ENCODE measurements at places on chromosomes 5 and 9. TPM values are rescaled to one million over a fixed set of nuclear protein-coding genes. Genes with fewer than 3 reads are reported as not detected.

The ADAMTS6 gene
- 1.7 TPM for total RNA-seq

The OCLN gene
- total RNA-seq, result 76.3 TPM

GRCh38 chr5:71569748-71570509, 17.2 kb upstream of the MCCC2 start:
- DNase-seq, result no peak

DNA sequence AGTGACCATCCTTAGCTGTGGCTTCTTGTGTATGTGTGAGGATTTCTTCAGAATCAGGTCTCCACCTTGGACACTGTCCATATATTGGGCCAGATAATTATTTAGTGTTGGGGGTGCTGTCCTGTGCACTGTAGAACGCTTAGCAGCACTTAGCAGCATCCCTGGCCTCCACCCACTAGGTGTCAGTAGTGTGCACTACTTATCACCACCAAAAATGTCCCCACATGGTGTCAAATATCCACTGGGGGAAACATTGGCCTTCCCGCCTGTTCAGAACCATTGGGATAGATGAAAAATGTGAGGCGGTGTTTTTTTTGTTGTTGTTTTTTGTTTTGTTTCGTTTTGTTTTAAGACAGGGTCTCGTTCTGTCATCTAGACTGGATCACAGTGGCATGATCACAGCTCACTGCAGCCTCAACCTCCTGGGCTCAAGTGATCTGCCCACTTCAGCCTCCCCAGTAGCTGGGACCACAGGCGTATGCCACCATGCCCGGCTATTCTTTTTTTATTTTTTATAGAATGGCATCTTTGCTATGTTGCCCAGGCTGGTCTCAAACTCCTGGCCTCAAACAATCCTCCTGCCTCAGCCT, 67.7 kb downstream of the TENT4A start:
- no peak for DNase-seq

- no peak for DNase-seq
These were observed 455.1 kb downstream of the EFNA5 start for GRCh38 chr5:107215611-107216010.

- DNase-seq, result peak; percentile 58
These were observed 28.0 kb upstream of the MAP1B start for GRCh38 chr5:72079288-72079687.

- no peak for DNase-seq
These were observed 15.0 kb downstream of the FBXO38 start for GRCh38 chr5:148398698-148399121.

The SOX30 gene
- total RNA-seq, result not detected

The MELK gene
- total RNA-seq, result 53.1 TPM

GRCh38 chr9:122785269-122785668, 3.5 kb upstream of the OR5C1 start:
- DNase-seq, result no peak

DNA sequence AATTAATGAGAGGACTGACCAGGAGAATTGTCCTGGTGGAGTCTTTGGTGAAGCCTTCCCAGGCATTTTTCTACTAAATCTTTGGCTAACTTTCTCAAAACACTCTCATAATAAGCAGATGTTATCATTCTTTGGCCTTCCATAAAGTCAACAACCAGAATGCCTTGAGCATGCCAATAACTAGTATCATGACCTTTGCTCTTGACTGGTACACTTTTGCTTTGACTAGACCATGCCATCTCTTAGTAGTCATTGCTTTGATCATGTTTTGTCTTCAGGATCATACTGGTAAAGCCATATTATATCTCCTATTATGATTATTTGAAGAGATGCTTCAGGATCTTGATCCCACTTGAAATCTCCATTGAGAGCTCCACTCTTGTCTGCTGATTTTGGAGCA, 506.9 kb downstream of the ELAVL2 start:
- no peak for DNase-seq

DNA sequence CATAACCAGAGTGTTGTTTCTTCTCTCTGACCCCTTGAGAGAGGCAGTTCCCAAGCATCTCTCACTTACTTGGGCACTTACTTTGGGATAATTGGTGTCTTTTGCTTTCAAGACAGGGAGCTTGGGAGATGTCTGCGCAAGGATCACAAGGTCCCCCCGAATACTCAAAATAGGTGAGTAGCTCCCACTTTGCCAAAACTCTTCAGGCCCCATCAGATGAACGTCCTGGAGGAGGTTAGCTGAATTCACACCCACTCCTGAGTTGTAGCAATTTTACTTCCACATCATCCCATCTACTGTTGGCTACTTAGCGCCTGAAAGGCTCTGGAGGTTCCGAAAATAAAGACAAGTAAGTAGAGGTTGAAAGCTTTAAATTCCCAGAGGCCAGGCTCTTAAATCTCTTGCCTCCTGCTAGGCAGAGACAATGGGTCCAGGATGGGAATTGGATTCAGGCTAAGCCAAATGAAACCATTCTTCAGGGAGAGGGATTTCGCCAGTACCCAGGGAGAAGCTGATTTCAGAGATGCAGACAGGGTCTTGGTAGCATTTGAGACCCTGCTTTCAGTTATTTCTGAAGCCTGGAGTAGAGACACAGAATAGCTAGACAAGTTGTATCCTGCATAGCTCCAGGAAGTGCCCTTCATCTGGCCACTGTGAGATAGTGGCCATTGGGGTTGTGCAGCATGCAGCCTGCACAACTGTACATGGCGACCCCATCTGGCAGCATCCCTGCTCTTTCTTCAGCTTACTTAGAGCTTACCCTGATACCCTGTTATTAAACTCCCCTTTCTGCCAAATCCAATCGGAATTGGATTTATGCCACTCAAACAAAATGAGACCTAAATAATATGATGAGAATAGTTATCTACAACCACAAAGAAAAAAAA, 60.1 kb downstream of the BOD1 start:
- DNase-seq, result no peak

DNA sequence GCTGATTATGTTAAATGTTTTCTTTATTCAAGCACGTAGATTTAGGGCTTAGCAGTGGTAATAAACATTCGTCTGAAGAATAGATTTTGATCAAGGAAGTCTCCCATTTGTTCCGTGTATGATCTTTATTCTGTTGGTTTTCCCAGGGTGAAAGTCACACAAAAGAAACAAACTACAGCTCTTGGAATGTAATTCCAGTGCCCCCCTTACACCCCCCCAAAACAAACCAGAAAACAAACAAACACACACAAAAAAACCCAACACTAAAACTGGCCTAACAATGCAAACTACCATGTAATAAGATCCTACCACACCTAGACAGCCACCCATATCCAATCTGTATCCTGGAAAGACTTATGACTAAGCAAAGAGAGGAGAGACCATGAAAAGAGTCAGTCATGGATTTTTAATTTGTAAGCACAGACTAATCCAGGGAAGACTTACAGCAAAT, 196.2 kb upstream of the ELL2 start:
- DNase-seq, result no peak

The GPR151 gene
- total RNA-seq, result not detected

DNA sequence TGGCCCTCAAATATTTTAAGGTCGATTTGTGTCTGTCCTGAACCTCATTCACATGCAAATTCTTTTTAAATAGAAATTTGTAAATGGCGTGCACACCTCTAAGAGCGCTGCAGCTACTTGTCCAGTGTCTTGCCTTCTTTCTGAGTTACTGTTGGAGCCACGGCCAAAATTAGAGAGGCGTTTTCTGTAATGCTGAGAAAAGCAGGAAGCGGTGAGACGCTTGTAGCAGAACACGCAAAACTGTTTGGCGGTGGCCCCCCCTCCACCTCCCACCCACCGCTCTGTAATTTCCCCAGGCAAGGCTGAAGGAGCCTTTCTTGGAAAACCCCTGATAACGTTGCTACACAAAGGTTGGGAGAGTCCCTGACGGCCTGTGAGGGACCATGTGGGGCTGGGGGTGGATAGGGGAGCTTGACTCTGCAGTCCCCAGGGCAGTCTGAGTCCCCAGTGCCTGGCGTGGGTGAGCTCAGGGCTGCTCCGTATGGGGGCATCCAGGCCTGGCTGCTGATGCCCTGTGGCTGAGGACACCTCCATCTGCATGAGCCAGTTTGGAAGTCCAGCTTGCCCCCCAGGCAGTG, 96.5 kb downstream of the GADD45G start:
- DNase-seq, result no peak

- DNase-seq, result no peak
These were observed 234.5 kb upstream of the TRPM3 start for GRCh38 chr9:71355884-71356283.

- DNase-seq, result no peak
These were observed 3.7 kb downstream of the ANGPTL2 start for GRCh38 chr9:127118597-127119319.

DNA sequence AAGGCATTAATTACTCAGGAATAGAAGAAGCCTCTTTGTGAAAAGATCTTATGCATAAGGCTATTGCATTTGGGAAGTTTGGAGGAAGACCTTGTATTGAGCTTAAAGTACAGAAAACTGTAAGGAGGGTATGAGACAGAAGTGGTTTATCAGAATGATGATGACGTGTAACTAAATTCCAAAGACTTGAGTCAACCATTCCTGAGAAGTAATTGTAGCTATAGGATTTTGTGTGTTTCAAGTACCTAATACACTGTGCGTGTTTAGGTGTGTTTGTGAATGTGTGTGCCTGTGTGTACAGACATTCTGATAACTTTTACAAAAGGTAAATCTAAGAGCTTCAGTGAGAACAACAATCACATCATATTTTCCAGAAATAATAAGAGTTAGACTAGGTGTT, 46.5 kb upstream of the IRX2 start:
- no peak for DNase-seq

The FAM221B gene
- not detected for total RNA-seq

- no peak for DNase-seq
These were observed 18.4 kb downstream of the SLC6A18 start for GRCh38 chr5:1243487-1244130.

The FOXD4L5 gene
- 0.13 TPM for total RNA-seq

- DNase-seq, result no peak
These were observed 137.0 kb downstream of the CACNA1B start for GRCh38 chr9:138014563-138014945.

GRCh38 chr9:112754578-112754977, 4.0 kb downstream of the SNX30 start:
- DNase-seq, result peak; percentile 23

- DNase-seq, result peak; percentile 69
These were observed 41.4 kb upstream of the CLPTM1L start for GRCh38 chr5:1386274-1386717.

DNA sequence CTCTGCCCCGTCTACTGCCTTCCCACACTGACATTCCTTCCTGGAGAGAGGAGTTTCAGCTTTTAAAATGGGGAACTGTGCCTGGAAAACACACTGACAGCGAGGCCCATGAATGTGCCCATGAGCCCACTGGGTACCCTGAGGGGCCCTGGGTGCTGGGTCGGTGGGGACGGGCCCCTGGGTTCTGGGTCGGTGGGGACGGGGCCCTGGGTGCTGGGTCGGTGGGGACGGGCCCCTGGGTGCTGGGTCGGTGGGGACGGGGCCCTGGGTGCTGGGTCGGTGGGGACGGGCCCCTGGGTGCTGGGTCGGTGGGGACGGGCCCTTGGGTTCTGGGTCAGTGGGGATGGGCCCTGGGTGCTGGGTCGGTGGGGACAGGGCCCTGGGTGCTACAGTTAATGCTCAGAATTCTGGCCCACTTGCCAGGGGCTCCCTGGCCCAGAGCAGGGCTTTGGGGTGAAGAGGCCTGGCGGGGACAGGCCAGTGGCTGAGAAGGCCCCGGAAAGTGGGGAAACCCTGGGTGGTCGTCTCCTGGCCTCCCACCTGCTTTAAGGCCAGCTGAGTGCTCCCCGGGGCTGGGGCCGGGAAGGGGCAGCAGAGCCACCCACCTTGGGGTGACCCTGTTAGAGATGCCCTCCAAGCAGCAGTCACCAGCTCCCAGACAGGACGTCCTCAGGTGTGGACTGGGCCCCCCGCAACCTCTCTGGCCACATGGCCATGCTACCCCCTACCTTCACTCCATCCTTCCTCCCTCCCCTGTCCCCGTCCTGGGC, 2.5 kb downstream of the GPSM1 start:
- DNase-seq, result no peak

DNA sequence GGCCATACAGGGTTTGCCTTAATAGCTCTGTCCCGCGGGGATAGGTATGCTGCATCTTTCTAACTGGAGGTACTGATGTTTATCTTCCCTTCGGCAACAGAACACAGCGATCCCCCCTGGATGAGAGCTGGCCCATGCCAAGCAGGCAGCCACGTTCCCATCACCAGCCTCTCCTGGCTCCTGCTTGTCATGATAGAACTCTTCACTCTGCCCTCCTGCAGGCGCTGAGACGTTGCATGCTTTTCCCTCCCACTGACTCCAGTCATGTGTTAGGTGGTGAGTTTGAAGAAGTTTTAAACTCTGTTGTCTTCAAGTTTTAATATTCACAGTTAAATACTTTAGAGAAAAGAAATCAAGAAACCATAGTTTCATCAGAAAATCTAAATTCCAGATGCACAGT, 60.0 kb downstream of the MED27 start:
- DNase-seq, result no peak
